Ureter (tissue), 1 donor: ENCODE measurements at places on chromosomes 3 and 15. TPM values are rescaled to one million over a fixed set of nuclear protein-coding genes. Genes with fewer than 3 reads are reported as not detected.

Gene FBLN2
- total RNA-seq, result 42.7 TPM

Gene FHIT
- 26.0 TPM for total RNA-seq

Gene TNNC1
- total RNA-seq, result 9.4 TPM

Gene MAGI1
- total RNA-seq, result 45.5 TPM

Gene CDHR4
- 0.62 TPM for total RNA-seq

Gene IL17RE
- total RNA-seq, result 11.9 TPM

Gene FANCD2OS
- not detected for total RNA-seq

Gene GOLGA8A
- total RNA-seq, result 96.5 TPM

Gene SIDT1
- total RNA-seq, result 61.6 TPM

Gene NPAP1
- 2.2 TPM for total RNA-seq
